ENCODE measurements at places on chromosomes 7 and 10.
A peak's percentile ranks its signal among the peaks of the same experiment; 100 is the strongest.

- DNase-seq, result peak; percentile 44
Observed at GRCh38 chr7:1670894-1671593, 967 bp downstream of the ELFN1 start.

GRCh38 chr10:15585303-15585715, 134.4 kb downstream of the ITGA8 start:
- DNase-seq, result peak; percentile 56

- DNase-seq, result no peak
Observed at GRCh38 chr10:128527711-128528110, 401.5 kb upstream of the MKI67 start.

DNA sequence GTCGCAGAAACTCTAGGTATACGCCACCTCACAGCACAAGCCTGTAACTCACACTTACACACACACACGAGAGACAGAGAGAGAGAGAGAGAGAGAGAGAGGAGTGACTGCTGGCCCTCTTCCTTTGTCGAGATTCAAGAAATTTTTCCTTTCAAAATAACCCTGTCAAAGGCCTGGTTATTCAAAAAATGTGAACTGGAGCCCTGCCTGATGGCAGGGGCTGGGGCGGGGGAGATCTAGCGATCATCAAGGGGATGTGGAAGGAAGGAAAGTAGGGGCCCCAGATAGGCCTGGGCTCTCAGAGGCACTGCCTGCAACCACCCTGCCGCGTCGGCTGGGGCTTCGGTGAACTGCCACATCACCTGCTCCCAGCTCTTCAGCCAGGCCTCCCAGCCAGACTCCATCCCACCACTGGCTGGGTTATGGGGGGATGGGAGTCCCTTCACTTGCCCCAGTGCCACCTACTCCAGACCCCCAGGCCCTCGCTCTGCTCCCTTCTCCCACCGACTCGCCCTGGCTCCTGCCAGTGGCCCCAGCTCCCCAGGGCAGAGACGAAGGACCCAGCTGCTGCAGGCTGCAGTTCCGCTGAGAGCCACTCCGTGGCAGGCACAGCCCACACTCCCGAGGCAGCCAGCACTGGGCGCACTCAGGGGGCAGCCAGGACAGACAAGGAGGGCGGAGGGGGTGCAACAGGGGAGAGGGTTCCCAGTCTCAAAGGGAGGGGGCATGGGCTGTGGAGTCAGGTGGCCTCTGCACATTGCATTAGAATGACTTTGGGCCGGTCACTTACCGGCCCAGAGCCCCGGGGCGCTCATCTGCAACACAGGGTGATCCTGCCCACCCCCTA, 15.3 kb downstream of the KCNH2 start:
- peak; percentile 75 for DNase-seq

GRCh38 chr7:28102797-28103196, 77.8 kb downstream of the JAZF1 start:
- DNase-seq, result no peak

DNA sequence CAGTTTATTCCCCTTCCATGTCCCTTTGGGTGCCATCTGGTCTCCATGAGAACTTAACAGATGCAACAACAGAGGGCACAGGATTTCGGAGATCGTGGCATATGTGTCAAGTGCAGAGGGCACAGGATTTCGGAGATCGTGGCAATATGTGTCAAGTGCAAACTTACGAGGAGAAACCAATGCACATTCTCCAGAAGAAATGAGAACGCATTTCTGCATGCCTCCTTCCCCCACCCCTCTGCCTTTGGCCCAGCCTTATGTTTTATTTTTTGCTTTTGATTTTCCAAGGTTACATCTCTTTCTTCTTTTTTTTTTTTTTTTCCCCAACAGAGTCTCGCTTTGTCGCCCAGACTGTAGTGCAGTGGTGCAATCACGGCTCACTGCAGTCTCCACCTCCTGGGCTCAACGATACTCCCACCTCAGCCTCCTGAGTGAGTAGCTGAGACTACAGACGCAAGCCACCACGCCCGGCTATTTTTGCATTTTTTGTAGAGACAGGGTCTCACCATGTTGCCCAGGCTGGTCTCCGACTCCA, 586 bp upstream of the ANKRD26 start:
- DNase-seq, result no peak

- no peak for DNase-seq
Observed at GRCh38 chr7:1919539-1920265, 249.6 kb downstream of the ELFN1 start.

GRCh38 chr10:49768329-49768728, 6.2 kb upstream of the OGDHL start:
- no peak for DNase-seq

GRCh38 chr7:132029369-132030085, 473.1 kb upstream of the PODXL start:
- no peak for DNase-seq

GRCh38 chr7:347644-348479, 57.9 kb downstream of the FOXL3 start:
- DNase-seq, result no peak

- no peak for DNase-seq
Observed at GRCh38 chr10:49113741-49114141, 1.6 kb downstream of the VSTM4 start.

GRCh38 chr7:5429253-5429856, 5.7 kb upstream of the TNRC18 start:
- DNase-seq, result peak; percentile 78

DNA sequence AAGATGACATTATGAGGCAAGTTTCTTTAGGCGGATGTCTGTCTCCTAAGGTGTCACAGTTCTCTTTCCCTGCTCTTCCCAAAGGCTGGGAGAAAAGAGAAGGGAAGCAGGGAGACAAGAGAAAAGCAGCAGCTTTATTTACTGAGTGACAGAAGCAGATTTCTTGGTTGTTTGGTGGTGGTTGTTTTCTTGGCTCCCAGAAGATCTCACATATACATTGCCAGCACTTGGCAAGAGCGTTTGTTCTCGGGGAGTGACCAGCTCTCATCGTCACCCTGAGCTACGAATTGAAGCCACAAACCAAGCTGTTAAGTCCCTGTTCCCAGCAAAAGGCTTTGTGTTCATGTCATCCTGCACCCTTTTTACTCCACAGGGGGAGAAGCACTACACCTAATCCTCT, 11.4 kb downstream of the CDHR3 start:
- DNase-seq, result no peak

GRCh38 chr7:143492043-143492471, 14.4 kb downstream of the TAS2R41 start:
- no peak for DNase-seq

DNA sequence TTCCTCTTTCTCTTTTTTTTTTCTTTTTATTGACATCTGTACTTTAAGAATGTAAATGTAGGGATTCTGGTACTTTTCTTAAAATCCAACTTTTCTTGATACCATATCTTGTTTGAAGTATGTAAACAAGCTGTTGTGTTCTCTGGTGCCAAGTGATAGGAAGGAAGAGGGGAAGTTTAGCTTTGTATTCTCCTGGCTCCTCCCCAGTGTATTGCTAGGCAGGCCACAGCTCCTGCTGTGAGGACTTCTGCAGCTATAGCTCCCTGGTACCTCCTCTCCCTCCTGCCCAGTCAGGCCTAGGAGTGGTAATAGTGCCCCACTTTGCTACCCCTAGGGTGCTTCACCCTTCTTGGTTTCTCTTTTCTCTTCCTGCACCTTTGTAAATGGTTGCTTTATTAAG, 45.3 kb upstream of the SP8 start:
- DNase-seq, result no peak

DNA sequence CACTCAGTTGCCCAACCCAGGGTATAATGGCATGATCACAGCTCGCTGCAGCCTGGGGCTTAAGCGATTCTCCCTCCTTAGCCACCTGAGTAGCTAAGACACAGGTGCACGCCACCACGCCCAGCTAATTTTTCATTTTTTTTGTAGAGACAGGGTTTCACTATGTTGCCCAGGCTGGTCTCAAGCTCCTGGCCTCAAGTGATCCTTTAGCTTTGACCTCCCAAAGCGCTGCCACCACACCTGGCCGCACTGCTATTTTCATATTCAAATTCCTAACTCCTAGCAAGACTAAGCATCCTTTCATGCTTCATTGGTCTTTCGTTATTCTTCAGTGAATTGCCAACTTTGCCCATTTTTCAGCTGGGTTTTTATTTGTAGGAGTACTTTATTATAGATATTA, 30.4 kb upstream of the DAGLB start:
- no peak for DNase-seq

DNA sequence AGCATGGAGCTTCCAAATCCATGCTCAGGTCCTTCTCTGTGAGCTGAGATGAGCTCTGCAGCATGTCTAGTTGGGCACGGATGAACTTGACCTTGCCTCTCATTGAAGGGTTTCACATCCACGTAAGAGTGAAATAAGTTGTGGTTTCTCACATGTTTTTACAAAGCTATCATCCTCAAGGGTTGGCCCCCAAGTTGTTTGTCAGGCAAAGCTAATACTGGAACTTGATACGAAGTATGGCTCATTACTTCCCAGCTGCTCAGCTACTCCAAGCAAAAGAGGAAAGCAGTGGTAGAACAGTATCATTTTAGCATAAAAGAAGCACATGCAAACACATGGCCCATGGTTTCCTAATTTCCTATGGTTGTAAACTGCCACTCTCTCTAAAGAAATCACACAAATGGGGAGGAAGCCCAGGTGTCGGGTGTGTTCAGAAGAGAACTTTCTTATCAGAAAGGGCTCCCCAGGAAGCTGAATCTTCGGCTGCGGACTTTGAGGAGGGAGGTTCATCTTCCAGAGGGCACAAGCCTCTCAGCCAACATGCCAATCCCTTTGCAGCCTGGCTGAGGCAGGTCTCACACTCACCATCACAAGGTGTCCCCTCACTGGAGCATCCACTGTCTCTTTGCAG, 45.3 kb downstream of the PDLIM1 start:
- no peak for DNase-seq

DNA sequence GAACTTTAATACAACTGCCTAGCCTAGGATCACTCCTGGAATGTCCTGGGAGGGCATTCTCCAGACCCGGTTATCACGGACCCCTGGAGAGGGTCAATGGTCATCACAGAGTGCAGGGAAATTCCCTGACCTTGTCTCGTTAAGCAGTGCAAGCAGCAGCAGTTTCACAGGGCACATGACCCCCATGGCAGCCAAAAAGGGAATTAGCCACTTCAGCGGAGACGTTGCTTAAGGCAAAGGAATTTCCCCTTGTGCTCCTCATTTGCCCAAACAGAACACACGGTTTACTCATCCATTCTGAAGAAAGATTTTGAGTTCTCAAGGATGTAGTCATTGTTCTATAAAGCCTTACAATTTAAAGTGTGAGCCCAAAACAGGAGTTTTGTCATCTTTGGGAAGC, 260.3 kb downstream of the SNX13 start:
- no peak for DNase-seq

DNA sequence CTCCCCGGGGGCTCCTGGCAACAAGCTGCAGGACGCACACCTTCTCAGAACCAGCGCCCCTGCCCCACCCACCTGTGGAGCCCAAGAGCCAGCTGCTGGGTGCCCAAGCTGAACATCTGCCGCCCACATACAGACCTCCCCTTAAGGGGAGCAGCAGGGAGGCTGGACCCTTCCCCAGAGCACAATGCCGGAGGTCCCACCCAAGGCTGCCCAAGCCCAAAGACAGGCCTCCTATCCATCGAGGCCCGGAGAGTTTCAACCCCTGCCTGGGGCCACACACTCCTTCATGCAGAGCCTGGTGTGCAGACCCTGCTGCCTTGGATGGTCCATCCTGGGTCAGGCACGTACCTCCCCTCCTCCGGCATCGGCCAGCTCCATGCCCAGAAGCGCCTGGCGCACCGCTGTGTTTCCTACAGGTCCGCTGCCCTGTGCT, 48.7 kb downstream of the VIPR2 start:
- DNase-seq, result no peak

DNA sequence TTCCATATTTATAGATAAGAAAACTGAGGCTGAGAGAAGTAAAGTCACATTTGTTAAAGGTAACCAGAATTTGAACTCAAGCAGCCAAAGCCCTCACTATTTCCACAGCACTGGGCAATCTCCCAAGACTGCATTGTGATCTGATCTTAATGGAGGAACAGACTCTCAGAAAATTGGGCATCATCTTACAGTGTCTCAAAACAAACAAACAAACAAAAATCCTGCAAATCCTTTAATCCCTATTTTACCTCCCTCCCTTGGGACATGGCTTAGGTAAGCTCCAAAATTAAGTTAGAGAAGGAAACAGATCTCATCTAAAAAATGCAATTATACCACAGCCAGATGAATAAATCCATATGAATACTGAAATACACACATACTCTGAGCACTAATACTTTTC, 57.5 kb downstream of the FHIP2A start:
- no peak for DNase-seq

DNA sequence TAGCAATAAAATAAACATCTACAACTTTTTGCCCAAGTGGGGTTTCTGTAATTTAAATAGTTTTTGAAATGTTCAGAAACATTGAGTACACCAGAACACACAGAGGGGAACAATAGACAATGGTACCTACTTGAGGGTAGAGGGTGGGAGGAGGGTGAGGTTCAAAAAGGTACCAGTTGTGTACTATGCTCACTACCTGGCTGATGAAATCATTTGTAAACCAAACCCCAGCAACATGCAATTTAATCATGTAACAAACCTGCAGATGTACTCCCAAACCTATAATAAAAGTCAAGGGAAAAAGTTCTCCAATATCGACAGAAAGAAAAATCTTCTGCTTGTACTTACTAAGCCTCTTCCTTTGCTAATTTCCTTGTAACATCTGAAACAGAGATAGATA, 4.2 kb upstream of the TES start:
- no peak for DNase-seq

DNA sequence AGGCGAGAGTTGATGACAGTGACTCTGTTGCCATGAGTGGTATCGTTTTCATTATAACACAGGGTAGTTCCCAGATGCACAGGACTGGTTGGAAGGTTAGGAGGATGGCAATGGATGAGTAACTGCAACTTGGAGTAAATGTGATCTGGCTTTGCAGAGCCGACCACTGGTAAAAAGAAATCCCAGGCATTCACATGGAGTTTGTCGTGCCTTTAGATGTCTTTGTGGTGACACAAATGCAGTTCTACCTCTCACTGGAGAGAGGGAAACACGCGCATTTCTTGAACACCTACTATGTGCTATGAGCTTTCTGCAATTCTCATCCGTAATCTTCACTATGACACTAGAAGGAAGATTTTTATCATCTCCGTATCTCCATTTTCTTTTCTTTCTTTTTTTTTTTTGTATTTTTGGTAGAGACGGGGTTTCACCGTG, 1.7 kb upstream of the MNX1 start:
- DNase-seq, result peak; percentile 26

DNA sequence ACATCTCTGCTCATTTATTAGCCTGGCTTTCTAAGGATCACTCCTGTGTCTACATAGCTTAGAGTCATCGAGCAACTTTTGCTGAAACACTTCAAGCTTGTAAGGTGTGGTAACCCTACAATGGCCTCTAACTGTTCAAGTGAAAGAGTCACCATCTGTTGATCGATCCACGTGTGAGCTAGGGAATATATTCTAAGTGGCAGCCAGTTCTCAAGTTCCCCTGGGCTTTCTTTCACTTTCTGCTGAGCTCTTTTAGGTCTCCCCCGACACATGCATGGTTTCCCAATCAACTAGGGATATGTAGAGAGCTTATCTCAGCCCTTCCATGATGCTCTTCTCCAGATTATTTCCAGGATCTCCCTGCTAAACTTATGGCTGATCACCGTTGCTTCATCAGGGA, 15.5 kb downstream of the AOAH start:
- no peak for DNase-seq

Measured in right forelimb (tissue), 1 donor.